ENCODE measurements at places on chromosomes 3 and 15.

DNA sequence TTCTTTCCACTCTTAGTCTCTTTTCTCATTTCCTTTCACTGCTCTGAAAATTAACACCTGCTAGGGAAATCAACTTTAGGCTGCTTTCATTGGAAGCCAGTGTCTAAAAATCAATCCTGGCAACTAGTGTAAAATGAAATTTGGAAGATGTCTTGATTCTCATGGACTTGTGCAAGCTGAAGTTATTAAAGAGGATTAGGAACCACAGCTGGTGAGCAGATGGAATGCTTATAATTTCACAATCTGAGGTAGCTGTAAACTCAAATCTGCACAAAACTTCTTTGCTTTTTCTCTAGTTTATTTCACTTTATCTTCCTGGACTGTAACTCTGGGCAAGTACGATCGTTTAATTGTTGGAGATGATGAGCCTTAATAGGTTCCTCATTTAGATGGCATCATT lies 175.6 kb downstream of the GHSR start:
- DNase-seq = no peak

- DNase-seq = no peak
Measured at GRCh38 chr3:110858549-110858948, 213.1 kb upstream of the NECTIN3 start.

GRCh38 chr3:35944926-35945710 lies 305.8 kb downstream of the ARPP21 start:
- no peak for DNase-seq

GRCh38 chr3:61848885-61849284 lies 287.5 kb downstream of the PTPRG start:
- DNase-seq = no peak

DNA sequence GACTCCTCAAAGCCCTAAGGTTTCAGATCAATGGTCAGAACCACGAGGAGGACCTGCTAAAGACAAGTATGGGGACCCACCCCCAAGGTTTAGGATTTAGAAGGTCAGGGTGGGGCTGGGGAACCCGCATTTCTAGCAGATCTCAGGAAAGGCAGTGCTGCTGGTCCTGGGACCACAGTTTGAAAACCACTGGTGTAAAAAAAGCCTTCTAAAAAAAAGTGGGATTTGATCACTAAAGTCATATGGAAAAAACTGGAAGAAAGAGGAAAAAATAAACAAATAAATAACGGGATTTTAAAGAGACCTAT lies 832 bp downstream of the SLC41A3 start:
- no peak for DNase-seq

DNA sequence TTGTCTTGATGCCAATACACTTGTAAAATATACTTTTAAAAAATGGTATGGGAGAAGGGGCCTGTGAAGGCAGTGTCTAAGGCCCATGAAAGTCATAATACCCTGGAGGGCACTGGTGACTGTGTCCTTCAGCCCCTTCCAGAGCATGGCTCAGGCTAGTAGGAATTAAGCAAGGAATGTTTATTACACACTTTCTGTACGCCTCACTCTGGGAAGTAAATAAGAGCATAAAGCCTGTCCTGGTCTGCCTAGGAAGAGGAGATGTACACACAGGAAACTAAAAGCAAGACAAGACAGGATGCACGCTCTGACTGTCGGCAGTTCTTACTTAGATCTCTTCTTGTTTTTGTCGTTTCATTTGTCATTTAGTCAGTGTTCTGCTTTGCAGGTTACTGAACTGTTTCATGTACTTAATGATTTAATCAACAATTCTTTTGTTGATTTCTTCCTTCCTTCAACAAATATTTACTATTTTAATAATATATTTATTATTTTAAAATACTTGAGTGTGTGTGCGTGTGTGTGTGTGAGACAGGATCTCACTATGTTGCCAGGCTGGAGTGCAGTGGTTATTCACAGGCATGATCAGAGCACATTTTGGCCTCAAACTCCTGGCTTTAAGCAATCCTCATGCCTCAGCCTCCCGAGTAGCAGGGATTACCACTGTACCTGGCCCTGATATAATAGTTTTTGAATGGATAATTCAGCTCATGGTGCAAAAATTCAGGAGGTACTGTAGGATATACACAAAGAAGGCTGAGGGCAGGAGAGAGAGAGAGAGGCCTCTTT lies 9.0 kb upstream of the SMAD6 start:
- DNase-seq = no peak

DNA sequence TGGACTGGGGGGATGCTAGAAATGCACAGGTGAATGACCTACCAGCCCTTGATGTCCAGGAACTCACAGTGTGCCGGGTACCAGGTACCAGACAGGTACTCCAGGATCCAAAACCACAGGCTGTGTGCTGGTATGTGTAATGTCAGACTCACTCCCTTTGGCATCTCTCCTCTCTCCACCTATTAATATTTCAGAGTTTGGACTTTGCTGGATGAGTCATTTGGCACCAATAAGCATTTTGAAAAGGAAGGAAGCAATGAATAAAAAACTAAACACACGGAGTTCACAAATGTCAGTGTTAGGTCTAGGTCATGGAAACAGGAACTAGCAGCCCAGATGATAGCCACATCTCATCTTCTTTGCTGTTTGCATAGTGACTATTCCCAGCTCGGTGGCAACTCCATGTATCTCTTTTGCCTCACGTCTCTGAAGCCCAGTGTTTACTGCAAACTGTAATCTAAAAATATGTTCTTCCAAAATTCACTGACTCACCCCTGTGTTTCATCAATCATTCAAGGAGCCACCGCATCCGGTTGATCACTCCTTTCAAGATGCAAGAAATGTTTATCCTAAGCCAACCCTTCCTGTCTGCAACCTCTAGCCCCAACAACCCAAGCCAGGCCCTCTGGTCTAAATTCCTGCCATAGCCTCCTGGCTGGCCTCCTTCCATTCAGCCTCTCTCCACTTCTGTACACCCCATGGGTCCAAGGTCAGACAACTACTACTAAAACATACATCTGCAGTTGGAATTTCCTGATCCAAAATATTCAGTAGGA lies 8.4 kb downstream of the ITGB5 start:
- DNase-seq = no peak

DNA sequence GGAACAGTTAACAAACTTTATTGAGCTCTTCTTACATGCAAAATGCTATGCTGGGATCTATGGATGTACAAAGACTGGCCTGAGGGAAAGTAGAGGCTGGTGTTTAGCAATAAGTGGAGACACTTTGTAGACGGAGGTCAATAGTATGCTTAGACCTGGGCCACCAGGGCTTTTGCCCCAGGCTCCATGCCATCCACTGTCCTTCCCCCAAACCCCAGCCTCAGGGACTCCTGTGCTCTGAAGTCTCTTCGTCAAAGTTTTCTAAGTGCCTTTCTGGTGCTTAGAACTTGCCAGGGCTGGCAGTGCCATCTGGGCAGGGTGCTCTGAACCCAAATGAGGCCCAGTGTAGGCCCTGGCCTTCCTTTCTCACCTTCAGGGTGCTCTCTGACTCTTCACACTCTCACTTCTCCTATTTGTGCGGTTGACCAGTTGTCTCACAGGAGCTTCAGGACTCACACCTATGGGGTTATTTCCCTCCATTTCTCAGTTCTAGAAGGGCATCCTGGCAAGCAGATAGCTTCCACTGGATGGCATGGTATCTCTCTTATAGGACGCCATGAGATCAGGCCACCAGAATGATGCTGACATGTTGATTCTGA lies 21.8 kb upstream of the KCNAB1 start:
- DNase-seq = no peak
